CD4-positive, CD25-positive, alpha-beta regulatory T cell (primary cell): ENCODE measurements at places on chromosomes 16 and 17. TPM values are rescaled to one million over a fixed set of nuclear protein-coding genes. Genes with fewer than 3 reads are reported as not detected.

Gene MYH1
- not detected for total RNA-seq

Gene TUBB3
- 1.8 TPM for total RNA-seq

Gene UTS2R
- not detected for total RNA-seq

Gene CTRB2
- total RNA-seq, result not detected

Gene ACSF3
- total RNA-seq, result 56.3 TPM

Gene SETD1A
- 35.2 TPM for total RNA-seq

Gene C16orf96
- total RNA-seq, result 0.17 TPM

Gene CDRT15
- not detected for total RNA-seq

Gene FOXL1
- total RNA-seq, result not detected

Gene TMEM94
- total RNA-seq, result 94.7 TPM

Gene YBX2
- total RNA-seq, result not detected

Gene CALB2
- not detected for total RNA-seq

Gene CMTM2
- 0.49 TPM for total RNA-seq

Gene KRTAP16-1
- 0.42 TPM for total RNA-seq

Gene TMC7
- total RNA-seq, result not detected

Gene JMJD8
- total RNA-seq, result 22.7 TPM

Gene OTOP2
- total RNA-seq, result not detected

Gene KCNJ18
- not detected for total RNA-seq

Gene GRIN2A
- total RNA-seq, result not detected

Gene IL17C
- 1.2 TPM for total RNA-seq

Gene SOX8
- 1.1 TPM for total RNA-seq

Gene PRSS33
- not detected for total RNA-seq

Gene GAST
- not detected for total RNA-seq

Gene DRC3
- total RNA-seq, result not detected

Gene CCT6B
- total RNA-seq, result 2.7 TPM

Gene SPN
- total RNA-seq, result 149 TPM

Gene CD79B
- 31.4 TPM for total RNA-seq

Gene CNTNAP1
- total RNA-seq, result 54.9 TPM

Gene CNEP1R1
- total RNA-seq, result 36.6 TPM

Gene CDRT15L2
- not detected for total RNA-seq

Gene TBC1D3
- not detected for total RNA-seq

Gene AOC2
- 2.3 TPM for total RNA-seq

Gene NAGS
- total RNA-seq, result 0.39 TPM

Gene MARCHF10
- total RNA-seq, result not detected

Gene PITPNM3
- 0.20 TPM for total RNA-seq

Gene TSPOAP1
- total RNA-seq, result 47.4 TPM

Gene HOXB3
- total RNA-seq, result 8.1 TPM

Gene SPATA2L
- total RNA-seq, result 15.6 TPM

Gene PLLP
- not detected for total RNA-seq

Gene TTC19
- 44.3 TPM for total RNA-seq

Gene FTSJ3
- 39.4 TPM for total RNA-seq

Gene FOXN1
- total RNA-seq, result not detected

Gene CCL3
- total RNA-seq, result not detected

Gene CBFA2T3
- 1.3 TPM for total RNA-seq

Gene NPIPB9
- total RNA-seq, result 5.8 TPM

Gene TVP23A
- total RNA-seq, result 0.20 TPM

Gene CTRL
- total RNA-seq, result 8.0 TPM

Gene TEKT5
- not detected for total RNA-seq

Gene TMEM220
- 0.15 TPM for total RNA-seq

Gene TBC1D3C
- total RNA-seq, result 2.0 TPM

Gene HYDIN
- not detected for total RNA-seq

Gene AIPL1
- not detected for total RNA-seq

Gene ADGRG3
- total RNA-seq, result 0.32 TPM

Gene CHP2
- not detected for total RNA-seq

Gene HOXB7
- total RNA-seq, result 2.1 TPM

Gene ICAM2
- 106 TPM for total RNA-seq

Gene KCNG4
- total RNA-seq, result not detected

Gene SLC35G6
- total RNA-seq, result not detected
